Stimulated activated CD8-positive, alpha-beta memory T cell treated with anti-CD3 and anti-CD28 coated beads, Interleukin-12 subunit alpha, Interleukin-12 subunit beta, amount 100 ng/mL, for 1 hour (primary cell): ENCODE measurements at places on chromosomes 16 and 17.

- DNase-seq, result no peak
These were observed 33.7 kb downstream of the HNF1B start for GRCh38 chr17:37711113-37711512.

DNA sequence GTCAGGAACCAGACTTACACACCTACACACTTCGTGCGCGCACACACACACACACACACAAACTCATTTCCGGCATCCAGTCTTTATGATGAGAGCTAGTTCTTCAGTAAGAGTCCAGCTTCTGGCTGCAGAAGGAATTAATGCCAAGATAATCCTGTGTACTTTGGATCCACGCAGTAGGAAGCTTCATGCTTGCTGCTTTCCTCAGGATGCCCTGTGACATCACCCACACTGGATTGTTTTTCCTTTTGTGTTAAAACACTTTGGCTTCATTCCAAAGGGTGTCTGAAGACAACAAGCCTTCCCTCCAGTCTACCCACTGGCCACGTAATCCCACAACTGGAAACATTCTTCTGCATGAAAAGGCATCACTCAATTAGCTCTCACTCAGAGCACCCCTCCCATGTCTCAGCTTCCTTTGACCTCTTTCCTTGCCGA, 35.4 kb downstream of the KCNJ16 start:
- DNase-seq, result no peak

DNA sequence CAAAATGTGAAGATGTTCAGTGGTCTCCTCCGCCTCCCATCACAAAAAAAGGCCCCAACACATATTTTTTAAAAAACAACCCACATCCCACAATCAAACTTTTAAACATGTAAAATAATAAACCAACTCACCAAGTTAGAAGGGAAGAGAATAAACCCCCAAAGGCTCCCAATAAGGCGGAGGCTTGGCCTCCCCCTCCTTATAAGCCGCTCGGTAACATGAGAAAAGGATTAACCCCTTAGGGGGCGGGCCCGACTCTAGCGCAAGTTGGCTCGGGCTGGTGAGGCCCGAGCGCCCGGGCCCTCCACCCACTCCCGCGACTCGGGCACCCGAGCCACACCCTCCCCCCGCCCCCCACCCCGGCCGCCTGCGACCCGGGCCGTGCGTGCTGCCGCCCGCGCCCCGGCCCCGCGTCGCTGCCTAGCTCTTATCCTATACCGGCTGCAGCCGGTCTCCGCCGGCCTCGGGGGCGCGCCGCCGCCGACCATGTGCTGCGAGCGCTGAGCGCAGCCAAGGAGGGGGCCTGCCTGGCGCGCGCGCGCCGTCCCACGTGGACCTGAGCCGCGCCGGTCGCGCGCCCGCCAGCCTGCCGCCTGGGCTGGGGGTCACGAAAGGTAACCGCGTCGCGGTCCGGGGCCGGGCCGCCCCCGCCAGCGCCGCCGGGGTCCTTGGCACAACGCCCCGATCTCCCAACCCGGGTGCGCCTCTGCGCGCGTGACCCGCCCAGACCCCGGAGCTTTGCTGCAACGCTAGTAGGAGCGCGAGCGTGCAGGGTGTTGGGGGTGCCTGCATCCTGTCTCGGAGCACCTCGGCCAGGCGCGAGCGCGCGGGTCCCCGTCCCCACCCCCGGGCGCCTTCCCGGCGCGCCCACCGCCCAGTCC, at the start of the genes ARSG and SLC16A6:
Gene ARSG (plus strand): TSS at position 541 of the 881 bp plus-strand sequence. CDS start 15,999 bp downstream, outside the sequence.
Gene SLC16A6 (minus strand): TSS at position 173 of the 881 bp plus-strand sequence. CDS start 12,807 bp downstream, outside the sequence.
- peak; percentile 63 for DNase-seq

DNA sequence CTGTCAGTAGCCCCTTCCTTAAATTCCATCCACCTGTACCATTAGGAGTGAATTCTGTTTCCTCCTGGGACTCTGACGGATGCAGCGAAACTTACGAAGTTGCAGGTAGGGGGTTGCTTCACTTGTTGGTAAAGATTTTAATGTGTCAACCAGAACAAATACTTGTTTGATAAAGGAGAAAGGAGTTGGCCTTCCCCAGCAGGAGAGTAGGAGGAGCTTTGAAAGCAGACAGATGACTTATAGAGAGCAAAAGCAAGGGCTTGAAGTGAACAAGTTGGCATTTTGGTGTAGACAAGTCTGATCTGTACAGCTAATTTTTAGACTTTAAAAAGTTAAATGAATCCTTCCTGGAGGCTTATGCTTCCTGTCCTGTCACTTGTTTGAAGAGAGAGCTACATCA, 38.1 kb upstream of the PMFBP1 start:
- DNase-seq, result no peak

GRCh38 chr17:5819921-5820685, 235.8 kb upstream of the NLRP1 start:
- no peak for DNase-seq

DNA sequence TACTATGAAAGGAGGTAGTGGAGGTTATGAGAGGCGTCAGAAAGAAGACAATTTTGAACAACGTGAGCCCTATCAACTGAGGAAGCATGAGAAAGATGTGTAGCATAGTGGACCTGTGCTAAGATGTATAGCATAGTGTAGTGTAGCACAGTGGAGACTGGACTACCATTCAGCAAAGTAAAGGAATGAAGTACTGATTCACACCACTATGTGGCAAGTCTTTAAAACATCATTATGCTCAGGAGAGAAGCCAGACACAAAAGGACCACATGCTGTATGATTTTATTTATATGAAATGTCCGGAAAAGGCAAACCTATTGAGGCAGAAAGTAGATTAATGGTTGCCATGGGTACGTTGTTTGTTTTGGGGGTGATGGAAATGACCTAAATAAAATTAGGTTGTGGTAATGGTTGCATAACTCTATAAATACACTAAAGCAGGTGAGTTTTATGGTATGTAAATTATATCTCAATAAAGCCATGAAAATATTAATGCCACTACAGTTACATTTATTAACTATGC, 20.4 kb upstream of the XYLT1 start:
- no peak for DNase-seq

- DNase-seq, result no peak
These were observed 650.9 kb downstream of the KCNJ2 start for GRCh38 chr17:70820276-70820675.

GRCh38 chr17:11503308-11504035, 94.8 kb upstream of the DNAH9 start:
- DNase-seq, result no peak

DNA sequence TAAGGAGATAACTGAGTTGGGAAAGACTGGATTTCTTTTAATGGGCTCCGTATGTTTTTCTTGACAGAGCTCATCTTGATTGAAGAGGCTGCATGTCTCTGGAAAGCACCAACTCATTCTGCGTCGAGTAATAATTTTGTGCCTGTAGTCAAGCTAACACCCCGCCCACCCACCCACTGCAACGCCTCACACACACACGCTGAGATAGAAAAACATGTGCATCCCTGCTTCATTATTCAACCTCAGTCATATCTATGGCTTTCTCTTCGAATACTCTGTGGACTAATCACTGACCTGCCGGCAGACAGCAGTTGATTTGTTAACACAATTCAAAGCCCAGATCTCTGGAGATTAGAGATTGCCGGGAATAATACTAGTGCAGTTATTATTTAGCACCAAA, 220.2 kb upstream of the TOM1L1 start:
- no peak for DNase-seq
